ENCODE measurements at places on chromosomes 2 and 18. TPM values are rescaled to one million over a fixed set of nuclear protein-coding genes. Genes with fewer than 3 reads are reported as not detected.

GRCh38 chr2:16400127-16400623 is 265.5 kb downstream of the CYRIA start:
- no peak for DNase-seq

GRCh38 chr18:26714739-26715138 is 150.8 kb downstream of the AQP4 start:
- no peak for DNase-seq

Gene MEP1B
- total RNA-seq = not detected

DNA sequence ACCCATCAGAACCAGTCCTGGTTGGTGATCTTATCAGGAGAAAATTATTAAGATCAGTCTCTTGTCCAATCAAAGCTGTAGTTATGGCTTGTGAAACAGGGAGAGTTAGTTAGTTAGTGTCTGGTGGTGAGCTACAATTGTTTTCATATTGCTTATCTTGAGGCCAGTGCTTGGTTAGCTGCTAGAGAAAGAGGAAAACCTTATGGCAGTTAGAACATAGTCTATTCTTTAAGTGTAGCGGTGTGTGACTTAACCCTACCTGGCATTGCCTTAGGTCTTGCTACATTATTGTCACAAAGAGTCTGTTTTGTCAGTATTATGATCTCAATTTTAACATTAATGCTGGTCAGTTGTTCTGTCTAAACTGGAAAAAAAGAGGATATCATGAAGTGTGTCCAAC is 11.5 kb upstream of the ABCA12 start:
- no peak for DNase-seq

Gene APLF
- total RNA-seq = 6.4 TPM

GRCh38 chr2:46781468-46782189 is 134.0 kb downstream of the MCFD2 start:
- no peak for DNase-seq

GRCh38 chr18:56884511-56884910 is 233.4 kb downstream of the WDR7 start:
- no peak for DNase-seq

GRCh38 chr18:11981543-11982366 is 448 bp downstream of the IMPA2 start:
- peak; percentile 40 for DNase-seq

- peak; percentile 75 for DNase-seq
Measured at GRCh38 chr2:241558532-241559322, at the start of gene BOK. BOK (plus strand) TSS chr2:241558745; CDS start chr2:241559484, 739 bp downstream.

DNA sequence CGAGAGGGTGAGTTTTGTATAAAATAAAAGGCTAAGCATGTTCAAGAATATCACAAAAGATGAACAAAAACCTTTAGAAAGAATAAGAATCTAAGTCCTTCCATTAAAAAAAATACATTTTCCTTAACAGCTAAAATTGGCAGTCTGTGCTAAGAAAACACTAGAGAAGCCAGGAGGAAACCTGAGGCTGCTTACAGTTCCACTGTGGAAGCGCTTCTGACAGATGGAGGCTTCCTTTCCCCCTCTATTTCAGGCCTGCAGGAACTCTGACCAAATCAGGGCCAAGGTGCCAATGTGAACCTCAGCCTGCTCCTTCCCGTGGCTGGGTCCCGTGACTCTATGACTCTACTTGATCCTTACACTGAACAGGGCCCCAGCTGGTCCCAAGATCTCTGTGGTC is 108.1 kb upstream of the ARHGAP28 start:
- DNase-seq = peak; percentile 2

- no peak for DNase-seq
Measured at GRCh38 chr18:66874375-66874774, 270.5 kb upstream of the CDH19 start.

DNA sequence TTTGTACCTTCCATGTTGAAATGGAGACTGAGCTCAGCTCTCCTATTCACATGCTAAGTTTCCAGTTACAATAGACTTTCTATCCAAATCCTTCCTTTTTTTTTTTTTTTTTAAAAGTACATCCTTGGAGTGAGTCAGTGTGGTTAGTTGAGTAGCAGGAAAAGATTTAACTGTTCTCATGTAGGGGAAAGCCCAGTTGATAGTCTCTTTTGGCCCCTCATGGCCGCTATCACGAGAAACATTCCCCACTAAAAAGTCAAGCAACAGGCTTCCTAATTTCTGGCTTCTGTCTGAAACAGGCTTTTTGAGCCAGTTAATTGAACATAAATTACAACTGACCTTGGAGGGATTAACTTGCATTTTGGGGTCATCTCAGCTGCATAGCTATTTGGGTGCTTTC is 161.3 kb downstream of the MEIS1 start:
- no peak for DNase-seq

DNA sequence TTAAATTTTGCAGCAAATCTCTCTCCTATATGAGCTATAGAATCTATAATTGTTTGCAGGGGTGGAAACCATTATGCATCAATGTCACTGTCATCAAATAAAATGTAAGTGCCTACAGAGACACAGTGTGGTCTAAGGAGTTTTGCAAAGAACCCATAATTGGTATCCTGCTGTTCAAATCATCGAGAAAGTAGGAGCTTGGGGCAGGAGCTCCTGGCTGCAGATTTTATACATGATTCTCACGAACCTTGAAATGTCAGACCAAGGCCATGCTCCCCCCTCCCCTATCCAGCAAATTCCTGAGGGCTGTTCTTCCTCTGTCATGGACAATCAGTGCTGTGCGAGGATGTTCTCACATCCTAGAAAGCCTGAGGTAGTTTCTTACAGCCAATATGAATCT is 119.5 kb upstream of the CYRIA start:
- no peak for DNase-seq

- peak; percentile 63 for DNase-seq
Measured at GRCh38 chr2:215870986-215871385, 142.4 kb downstream of the MREG start.

DNA sequence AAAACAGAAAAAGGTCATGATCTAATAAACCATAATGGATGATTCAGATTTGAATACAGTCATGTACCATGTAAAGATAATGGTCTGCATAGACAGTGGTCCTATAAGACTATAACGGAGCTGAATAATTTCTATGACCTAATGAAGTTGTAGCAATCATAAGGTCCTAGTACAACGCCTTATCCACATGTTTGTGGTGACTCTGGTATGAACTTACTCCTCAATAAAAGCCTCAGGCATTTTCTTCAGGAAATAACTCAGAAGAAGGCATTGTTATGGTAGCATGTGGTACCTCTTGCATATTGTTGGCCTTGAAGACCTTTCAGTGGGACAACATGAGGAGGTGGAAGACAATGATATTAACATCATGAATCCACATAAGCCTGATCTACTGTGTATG is 883.3 kb downstream of the CNTNAP5 start:
- DNase-seq = no peak

GRCh38 chr2:21118302-21118920 is 5.4 kb upstream of the TDRD15 start:
- peak; percentile 76 for DNase-seq

Gene UGT1A4
- not detected for total RNA-seq

Gene DCC
- total RNA-seq = 0.43 TPM

GRCh38 chr2:156356014-156356754 is 23.7 kb upstream of the NR4A2 start:
- DNase-seq = no peak

DNA sequence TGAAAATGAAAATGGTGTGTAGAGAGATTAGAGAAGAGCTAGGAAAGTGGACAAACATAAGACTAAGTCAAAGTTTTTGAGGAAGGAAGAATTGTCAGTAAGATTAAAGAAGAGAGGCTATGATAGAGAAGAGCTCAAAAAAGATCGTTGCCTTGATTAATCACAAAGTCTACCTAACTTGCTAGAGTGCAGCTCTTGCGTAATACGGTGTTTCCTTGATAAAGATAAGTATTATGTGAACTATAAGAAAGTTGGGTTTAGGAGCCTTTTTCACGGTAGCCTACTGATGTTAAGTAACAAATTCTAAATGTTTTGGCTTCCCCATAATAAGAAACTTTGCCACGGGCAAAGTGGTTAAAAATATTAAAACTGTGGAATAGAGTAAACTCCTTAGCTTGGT is 226.4 kb upstream of the NRXN1 start:
- no peak for DNase-seq

DNA sequence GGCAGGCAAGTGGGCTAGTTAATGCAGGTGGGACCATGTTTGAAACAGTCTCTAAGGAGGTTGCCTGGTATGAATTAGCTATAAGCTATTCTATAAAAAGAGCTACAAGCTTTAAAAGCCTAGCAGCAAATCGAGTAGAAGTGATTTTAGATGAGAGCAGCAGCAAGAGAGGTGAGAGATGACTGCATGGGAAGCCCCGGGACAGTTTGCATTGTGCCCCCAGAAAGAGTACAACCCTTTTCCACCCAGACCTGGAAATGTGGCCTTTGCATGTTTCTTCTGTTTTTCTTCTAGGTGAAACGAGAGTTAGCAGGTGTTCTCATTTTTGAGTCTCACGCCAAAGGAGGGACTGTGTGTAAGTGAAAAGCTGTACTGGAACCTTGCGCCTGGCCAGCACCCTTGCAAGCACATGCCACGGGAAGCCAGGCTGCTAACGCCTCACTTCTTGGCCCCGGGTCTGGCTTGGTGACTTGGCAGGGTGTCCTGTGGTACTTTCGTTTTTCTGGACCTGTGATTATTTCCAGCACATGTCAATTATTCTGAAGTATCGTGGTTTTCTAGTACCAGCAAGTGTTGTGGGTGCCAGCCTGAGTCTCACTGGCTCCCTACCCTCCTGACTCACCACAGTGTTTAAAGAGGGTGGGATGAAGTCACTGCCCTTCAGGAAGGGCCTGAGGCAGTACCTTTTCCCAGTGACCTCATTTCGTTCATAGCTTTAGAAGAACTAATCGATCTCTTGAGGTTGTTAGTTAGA is 90.3 kb upstream of the MAP3K20 start:
- peak; percentile 54 for DNase-seq

- DNase-seq = no peak
Measured at GRCh38 chr2:162172802-162173370, 20.8 kb upstream of the GCG start.

DNA sequence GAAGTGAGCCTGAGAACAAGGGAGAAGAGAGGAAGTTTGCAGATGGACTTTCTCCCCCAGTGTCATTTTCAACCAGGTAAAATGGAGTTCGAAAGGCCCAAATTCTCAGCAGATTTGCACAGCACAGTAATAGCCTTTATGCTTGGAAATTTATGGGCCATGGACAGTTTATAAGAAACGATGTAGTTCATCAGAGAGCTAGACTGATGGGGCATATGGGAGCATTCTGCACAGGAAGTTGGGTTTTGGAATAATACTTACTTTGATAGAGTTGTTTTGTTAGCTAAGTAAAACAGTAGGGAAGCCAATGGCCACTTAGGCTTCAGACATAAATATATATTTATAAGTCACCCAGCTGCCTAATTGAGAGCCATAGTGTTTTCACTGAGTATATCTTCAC is 169.4 kb downstream of the MEIS1 start:
- no peak for DNase-seq

GRCh38 chr2:85472261-85472660 is 53.7 kb downstream of the SH2D6 start:
- DNase-seq = no peak

Gene SH3RF3
- total RNA-seq = 0.35 TPM

DNA sequence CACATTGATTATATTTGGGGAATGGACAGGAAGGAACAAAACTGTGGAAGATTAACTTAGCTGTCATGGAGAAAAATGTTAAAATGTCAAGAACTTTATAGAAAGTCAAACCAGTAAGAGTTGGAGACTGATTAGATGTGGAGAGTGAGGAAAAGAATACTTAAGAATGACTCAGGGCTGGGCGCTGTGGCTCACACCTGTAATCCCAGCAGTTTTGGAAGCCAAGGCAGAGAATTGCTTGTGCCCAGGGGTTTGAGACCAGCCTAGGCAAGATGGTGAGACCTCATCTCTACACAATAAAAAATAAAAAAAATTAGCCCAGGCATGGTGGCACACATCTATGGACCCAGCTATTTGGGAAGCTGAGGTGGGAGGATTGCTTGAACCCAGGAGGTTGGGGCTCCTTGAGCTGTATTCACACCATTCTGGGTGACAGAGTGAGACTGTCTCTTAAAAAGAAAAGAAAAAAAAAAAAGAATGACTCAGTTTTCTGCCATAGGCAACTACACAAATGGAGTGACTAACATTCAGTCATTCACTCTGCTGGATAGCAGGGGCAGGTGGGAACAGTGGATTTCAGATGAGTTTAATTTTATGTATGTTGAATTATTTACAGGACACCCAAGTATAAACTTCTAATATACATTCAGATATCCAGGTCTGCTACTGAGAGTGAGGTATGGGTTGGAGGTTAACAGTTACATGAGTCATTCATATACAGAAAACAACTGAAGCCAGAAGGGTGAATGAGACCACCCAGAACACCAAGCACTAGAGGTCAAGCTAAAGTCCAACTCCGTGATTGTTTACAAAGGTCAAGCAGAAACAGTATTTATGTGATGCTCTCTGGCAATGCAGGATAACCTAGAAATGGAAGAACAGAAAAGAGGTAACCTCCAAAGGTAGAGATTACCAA is 33.9 kb downstream of the ORC2 start:
- no peak for DNase-seq

Gene FAM98A
- 30.5 TPM for total RNA-seq

- DNase-seq = no peak
Measured at GRCh38 chr2:60500861-60501260, 52.6 kb downstream of the BCL11A start.

Gene SERPINB3
- not detected for total RNA-seq

GRCh38 chr2:32485399-32485798 is 128.6 kb downstream of the BIRC6 start:
- DNase-seq = no peak

GRCh38 chr2:127410871-127411652 is 7.2 kb upstream of the PROC start:
- peak; percentile 36 for DNase-seq

DNA sequence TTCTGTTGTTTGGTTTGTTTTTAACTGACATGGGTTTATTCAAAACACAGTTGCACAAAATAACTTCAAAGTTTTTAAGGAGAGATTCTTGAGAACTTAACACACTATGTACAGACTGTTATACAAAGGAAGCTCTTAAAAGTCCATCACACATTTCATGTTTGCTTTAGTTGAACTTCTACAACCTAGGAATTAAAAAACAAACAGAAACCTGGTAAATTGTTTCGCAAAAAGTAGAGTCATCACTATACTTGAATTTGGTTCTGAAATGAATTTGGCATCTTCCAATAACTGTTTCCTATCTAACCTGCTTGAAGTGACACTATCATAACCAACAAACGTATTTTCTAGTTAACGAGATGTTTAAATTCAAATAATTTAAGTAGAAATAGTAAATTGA is 21.8 kb downstream of the TRIP12 start:
- DNase-seq = no peak

- no peak for DNase-seq
Measured at GRCh38 chr18:48064978-48065600, 134.6 kb upstream of the SMAD2 start.

GRCh38 chr2:221429741-221430491 is 142.2 kb downstream of the EPHA4 start:
- no peak for DNase-seq

Data from SK-MEL-5 (cell line).